ENCODE measurements at places on chromosomes 2 and 18. TPM values are rescaled to one million over a fixed set of nuclear protein-coding genes. Genes with fewer than 3 reads are reported as not detected.
A peak's percentile ranks its signal among the peaks of the same experiment; 100 is the strongest.

The SNED1 gene
- 0.30 TPM for total RNA-seq

The LIPG gene
- 32.4 TPM for total RNA-seq

The PHOSPHO2 gene
- 8.6 TPM for total RNA-seq

The HOXD8 gene
- total RNA-seq = not detected

The SNORC gene
- 3.0 TPM for total RNA-seq

The CREG2 gene
- total RNA-seq = 0.63 TPM

DNA sequence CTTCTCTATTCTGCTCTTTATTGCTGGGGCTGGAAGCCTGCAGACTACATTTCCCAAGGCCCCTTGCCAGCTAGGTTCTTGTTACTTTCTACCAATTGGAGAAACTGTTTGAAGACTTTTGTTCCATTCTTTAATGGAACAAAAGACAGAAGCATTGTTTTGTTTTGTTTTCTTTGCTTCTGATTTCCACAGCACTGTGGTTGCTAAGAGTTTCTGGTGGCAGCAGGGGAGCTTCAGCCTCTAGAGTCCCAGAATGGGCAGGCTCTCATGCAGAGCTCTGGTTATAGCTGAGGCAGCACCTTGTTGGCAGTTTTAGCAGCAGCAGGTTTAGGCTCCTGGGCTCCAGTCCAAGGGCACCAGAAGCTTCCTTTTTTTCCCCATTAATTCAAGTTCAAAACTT, 234.3 kb downstream of the ETAA1 start:
- DNase-seq = no peak
- H3K36me3 ChIP-seq = no peaks in the 10 kb centered on the region
- peaks cover 8% of the 10 kb centered on the region for H3K4me1 ChIP-seq
- no peak overlapping the region for H3K4me3 ChIP-seq

- peaks cover 3% of the 10 kb centered on the region for H3K36me3 ChIP-seq
- H3K4me3 ChIP-seq = no peak overlapping the region
- no peak for DNase-seq
- no peak overlapping the region for H3K27ac ChIP-seq
- no peaks in the 10 kb centered on the region for H3K4me1 ChIP-seq
- no peaks in the 10 kb centered on the region for H3K27me3 ChIP-seq
Observed at GRCh38 chr2:149860276-149860921, 272.8 kb upstream of the MMADHC start.

DNA sequence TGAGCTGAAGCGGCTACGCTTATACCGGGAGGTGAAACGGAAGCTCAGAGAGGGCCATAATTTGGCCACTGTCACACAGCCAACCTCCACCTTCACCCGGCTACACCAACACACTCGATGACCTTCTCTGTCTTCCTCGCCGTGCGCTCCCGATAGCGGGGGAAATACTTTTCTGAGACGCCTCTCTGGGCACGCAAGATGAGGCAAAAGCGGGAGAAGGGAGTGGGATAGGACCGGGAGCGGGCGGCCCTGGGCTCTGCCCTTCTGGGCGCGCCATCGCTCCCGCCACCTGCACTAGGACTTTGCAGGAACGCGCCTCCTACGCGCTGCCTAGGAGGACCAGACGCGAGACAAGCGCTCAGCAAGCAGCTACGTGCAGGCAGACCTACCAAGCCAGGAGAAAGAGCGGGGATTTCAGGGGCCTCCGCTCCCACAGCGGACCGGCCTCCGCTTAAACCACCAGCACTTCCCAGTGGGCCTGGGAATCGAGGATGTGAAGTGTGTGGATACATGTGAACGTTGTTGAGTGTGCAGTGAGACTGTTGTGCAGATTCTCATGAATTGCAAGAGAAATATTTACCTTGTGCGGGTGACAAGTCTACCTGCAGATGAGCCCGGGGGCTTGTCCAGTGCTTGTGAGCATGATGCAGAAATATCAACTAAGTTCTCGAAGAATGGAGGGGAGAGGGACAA, 11.4 kb downstream of the SIX3 start:
- H3K36me3 ChIP-seq = no peaks in the 10 kb centered on the region
- no peak overlapping the region for H3K27ac ChIP-seq
- H3K27me3 ChIP-seq = peaks cover 97% of the 10 kb centered on the region
- H3K4me3 ChIP-seq = peak overlapping the region; percentile 64

- DNase-seq = no peak
- H3K4me1 ChIP-seq = peaks cover 9% of the 10 kb centered on the region
- H3K36me3 ChIP-seq = no peaks in the 10 kb centered on the region
- no peaks in the 10 kb centered on the region for H3K27me3 ChIP-seq
- H3K27ac ChIP-seq = no peak overlapping the region
Observed at GRCh38 chr18:50806208-50806616, 13.6 kb downstream of the MRO start.

DNA sequence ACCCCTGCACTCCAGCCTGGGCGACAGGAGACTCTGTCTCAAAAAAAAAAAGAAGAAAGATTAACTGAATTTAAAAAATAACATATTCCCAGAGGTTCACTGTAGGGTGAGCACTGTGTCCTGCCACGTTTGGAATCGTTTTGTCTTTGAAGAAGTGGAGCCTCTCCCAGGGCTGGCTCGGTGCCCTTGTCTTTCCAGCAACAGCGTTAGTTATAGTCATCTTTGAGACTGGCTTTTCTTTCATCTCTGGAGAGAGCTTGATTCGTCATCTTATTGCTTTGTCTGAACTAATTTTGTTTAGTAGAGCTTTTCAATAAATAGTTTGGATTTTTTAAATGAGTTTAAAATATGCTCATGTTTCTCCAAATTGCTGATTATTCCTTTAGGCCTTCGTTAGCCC, 50.5 kb downstream of the IMPA2 start:
- no peak overlapping the region for H3K27ac ChIP-seq
- H3K36me3 ChIP-seq = no peaks in the 10 kb centered on the region
- no peak for DNase-seq
- H3K4me3 ChIP-seq = no peak overlapping the region

DNA sequence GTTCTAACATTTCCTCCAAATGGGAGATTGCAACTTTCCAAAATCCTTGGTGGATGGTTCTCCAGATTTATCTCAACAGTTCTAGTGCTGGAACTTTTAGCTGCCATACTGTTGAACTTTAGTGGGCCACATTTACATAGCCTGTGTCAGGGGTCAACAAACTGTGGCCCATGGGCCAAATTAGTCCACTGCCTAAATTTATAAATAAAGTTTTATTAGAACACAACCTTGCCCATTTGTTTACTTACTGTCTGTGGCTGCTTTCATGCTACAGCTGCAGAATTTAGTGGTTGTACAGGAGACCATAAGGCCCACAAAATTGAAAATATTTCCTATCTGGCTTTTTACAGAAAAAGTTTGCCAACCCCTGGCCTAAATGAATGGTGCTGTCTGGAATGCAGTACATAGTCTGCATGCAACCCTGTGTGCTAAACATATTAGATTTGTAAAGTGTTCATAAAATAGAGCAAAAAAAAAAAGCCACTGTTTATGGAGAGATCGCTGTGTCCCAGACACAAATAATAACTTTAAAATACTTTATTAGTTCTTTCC, 30.3 kb downstream of the MGAT5 start:
- no peak for DNase-seq
- no peak overlapping the region for H3K4me3 ChIP-seq
- H3K36me3 ChIP-seq = no peaks in the 10 kb centered on the region

DNA sequence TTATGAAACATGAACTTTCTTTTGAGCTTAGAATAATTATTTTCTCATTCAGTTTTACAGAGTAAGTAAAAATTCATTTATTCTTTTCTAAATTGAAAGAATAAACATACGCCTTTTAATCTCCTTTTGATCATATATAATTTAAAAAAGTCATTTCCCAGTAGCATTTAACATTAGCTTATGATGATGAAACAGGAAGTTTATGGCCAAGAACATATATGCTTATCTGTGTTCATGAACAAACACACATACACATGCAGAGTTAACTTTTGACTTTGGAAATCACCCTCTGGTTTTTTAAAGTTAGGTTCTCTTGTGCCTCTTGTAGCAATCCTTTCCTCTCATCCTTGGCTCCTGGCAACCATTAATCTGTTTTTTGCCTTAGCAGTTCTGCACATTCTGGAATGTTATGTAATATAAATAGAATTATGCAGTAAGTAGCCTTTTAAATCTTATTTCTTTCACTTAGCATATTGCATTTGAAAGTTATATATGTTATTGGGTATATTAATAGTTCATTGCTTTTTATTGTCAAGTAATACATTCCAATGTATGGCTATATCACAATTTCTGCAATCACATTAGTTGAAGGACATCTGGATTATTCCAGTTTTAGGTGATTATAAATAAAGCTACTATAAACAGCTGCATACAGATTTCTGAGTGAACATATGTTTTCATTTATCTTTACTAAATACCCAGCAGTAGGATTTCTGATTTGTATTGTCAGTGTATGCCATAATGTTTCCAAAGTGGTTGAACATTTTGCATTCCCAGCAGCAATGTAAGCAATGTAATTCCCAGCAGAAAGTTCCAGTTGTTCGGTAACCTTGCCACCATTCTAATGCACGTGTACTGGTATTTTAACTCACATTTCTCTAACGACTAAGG, 210.3 kb downstream of the ZRANB3 start:
- no peak overlapping the region for H3K4me3 ChIP-seq
- no peaks in the 10 kb centered on the region for H3K27me3 ChIP-seq
- peaks cover 4% of the 10 kb centered on the region for H3K36me3 ChIP-seq
- DNase-seq = no peak

- no peaks in the 10 kb centered on the region for H3K4me1 ChIP-seq
- H3K4me3 ChIP-seq = peak overlapping the region; percentile 38
- H3K27ac ChIP-seq = no peak overlapping the region
- no peaks in the 10 kb centered on the region for H3K36me3 ChIP-seq
Observed at GRCh38 chr2:173972636-173973035, 7.5 kb upstream of the SP3 start.

GRCh38 chr2:49105506-49105905, 48.8 kb downstream of the FSHR start:
- no peaks in the 10 kb centered on the region for H3K27me3 ChIP-seq
- no peak for DNase-seq
- H3K4me3 ChIP-seq = no peak overlapping the region
- H3K4me1 ChIP-seq = peaks cover 11% of the 10 kb centered on the region

GRCh38 chr2:66173645-66174044, 261.3 kb upstream of the MEIS1 start:
- H3K36me3 ChIP-seq = no peaks in the 10 kb centered on the region
- no peak overlapping the region for H3K4me3 ChIP-seq
- no peak for DNase-seq
- no peaks in the 10 kb centered on the region for H3K4me1 ChIP-seq
- no peak overlapping the region for H3K27ac ChIP-seq
- no peaks in the 10 kb centered on the region for H3K27me3 ChIP-seq

- peaks cover 12% of the 10 kb centered on the region for H3K4me1 ChIP-seq
- no peak for DNase-seq
- no peaks in the 10 kb centered on the region for H3K27me3 ChIP-seq
- H3K27ac ChIP-seq = no peak overlapping the region
- peaks cover 9% of the 10 kb centered on the region for H3K36me3 ChIP-seq
- H3K4me3 ChIP-seq = no peak overlapping the region
Observed at GRCh38 chr2:152594022-152594766, 123.1 kb downstream of the PRPF40A start.

- H3K36me3 ChIP-seq = no peaks in the 10 kb centered on the region
- peaks cover 15% of the 10 kb centered on the region for H3K4me1 ChIP-seq
- peak; percentile 58 for DNase-seq
- no peak overlapping the region for H3K27ac ChIP-seq
- H3K27me3 ChIP-seq = no peaks in the 10 kb centered on the region
Observed at GRCh38 chr2:67215214-67216055, 181.7 kb upstream of the ETAA1 start.

DNA sequence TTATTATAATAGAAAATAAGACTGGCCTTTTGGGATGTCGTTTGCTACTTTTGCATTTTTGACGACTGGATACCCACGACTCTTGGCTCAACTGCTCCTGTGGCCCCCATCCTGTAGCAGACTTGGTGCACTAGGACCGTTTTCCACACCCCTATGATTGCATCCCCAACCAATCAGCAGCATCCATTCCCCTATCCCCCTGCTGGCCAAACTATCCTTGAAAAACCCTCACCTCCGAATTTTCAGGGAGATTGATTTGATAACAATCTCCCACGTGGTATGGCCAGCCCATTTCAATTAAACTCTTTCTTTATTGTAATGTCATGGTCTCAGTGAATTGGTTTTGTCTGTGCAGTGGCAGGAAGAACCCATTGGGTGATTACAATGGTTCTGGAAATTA, 37.9 kb upstream of the TTR start:
- no peaks in the 10 kb centered on the region for H3K27me3 ChIP-seq
- H3K4me3 ChIP-seq = no peak overlapping the region
- H3K36me3 ChIP-seq = no peaks in the 10 kb centered on the region
- no peak for DNase-seq

DNA sequence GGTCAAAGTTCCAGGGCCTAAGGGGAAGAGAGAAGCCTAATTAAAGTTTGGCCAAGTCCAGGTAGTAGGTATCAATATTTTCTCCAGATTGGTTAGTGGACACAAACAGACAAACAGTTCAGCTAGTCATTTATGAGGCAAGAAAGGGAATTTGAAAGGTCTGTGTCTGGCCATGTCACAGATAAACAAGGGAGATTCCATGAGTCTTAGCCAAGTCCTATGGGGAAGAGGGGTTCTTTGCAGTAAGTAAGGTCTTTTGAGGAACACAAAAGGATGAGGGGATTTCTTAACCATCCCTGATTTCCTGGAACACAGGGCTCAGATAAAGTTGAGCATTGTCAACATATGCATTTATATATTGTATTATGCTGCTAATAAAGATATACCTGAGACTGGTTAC, 310.8 kb downstream of the PLCL1 start:
- H3K4me3 ChIP-seq = no peak overlapping the region
- no peaks in the 10 kb centered on the region for H3K27me3 ChIP-seq
- DNase-seq = no peak
- peaks cover 6% of the 10 kb centered on the region for H3K4me1 ChIP-seq
- H3K27ac ChIP-seq = no peak overlapping the region
- no peaks in the 10 kb centered on the region for H3K36me3 ChIP-seq

GRCh38 chr2:196747400-196747799, 52.1 kb downstream of the GTF3C3 start:
- H3K27ac ChIP-seq = no peak overlapping the region
- DNase-seq = no peak
- H3K4me1 ChIP-seq = peaks cover 3% of the 10 kb centered on the region
- no peak overlapping the region for H3K4me3 ChIP-seq
- no peaks in the 10 kb centered on the region for H3K27me3 ChIP-seq

- H3K4me1 ChIP-seq = peaks cover 18% of the 10 kb centered on the region
- H3K4me3 ChIP-seq = no peak overlapping the region
- H3K36me3 ChIP-seq = no peaks in the 10 kb centered on the region
- DNase-seq = no peak
- H3K27me3 ChIP-seq = no peaks in the 10 kb centered on the region
Observed at GRCh38 chr2:221202431-221202830, 369.7 kb downstream of the EPHA4 start.

DNA sequence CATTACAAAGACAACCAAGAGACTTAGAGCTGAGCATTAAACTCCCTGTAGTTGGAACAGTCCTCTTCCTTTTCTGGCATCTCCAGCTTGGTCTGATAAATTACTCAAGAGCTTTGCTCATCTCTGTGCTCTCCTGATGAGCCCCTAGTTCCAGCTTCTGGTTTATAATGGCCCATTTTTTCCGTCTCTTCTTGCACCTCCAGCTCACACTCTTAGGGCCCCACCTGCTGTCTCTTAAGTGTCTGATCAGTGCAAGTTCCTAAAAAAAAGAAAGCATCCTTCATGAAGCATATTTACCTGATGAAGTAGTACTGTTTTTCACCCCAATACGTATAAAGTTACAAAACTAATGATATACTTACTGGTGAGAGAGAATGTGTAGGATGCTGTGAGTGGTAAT, 822.9 kb downstream of the RNF144A start:
- DNase-seq = no peak
- H3K27me3 ChIP-seq = no peaks in the 10 kb centered on the region
- H3K27ac ChIP-seq = no peak overlapping the region
